CD4-positive, CD25-positive, alpha-beta regulatory T cell (primary cell): ENCODE measurements at places on chromosomes 6 and 20. TPM values are rescaled to one million over a fixed set of nuclear protein-coding genes. Genes with fewer than 3 reads are reported as not detected.

Gene OPRM1
- not detected for total RNA-seq

Gene C20orf202
- total RNA-seq: 0.39 TPM

GRCh38 chr6:161586887-161587286, 313.0 kb upstream of the AGPAT4 start:
- DNase-seq: no peak

Gene TCEA2
- total RNA-seq: 24.8 TPM

Gene COL10A1
- total RNA-seq: not detected

Gene GFRAL
- total RNA-seq: not detected

Gene OR2H2
- total RNA-seq: not detected

- DNase-seq: no peak
Measured at GRCh38 chr6:95280686-95281273, 296.6 kb upstream of the MANEA start.

Gene PRRT1
- 0.39 TPM for total RNA-seq

DNA sequence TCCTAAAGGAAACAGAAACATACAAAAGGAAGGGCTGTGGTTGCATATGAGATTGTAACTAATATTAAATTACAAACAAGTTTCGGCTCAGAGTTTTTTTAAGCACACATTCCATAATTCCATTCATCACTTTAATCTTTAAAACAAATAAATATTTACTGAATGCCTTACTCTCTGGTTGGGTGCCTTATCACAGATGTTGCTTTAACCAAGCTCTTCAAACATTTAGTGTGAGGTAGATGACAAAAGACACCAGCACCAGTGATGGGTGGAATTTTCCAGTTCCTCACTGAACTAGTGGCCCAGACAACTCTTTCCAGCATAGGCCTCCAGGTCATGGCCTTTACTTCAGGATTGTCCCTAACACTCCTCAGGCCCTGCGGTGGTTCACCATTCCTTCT, 58.7 kb downstream of the ARHGAP18 start:
- no peak for DNase-seq

Gene ROS1
- not detected for total RNA-seq

Gene NCOA3
- total RNA-seq: 86.6 TPM

Gene FANCE
- 5.5 TPM for total RNA-seq

Gene LINC00237
- not detected for total RNA-seq

Gene ATRN
- total RNA-seq: 12.9 TPM

Gene TFAP2A
- total RNA-seq: not detected

Gene VSX1
- not detected for total RNA-seq

GRCh38 chr6:131804131-131804530, 3.7 kb upstream of the ENPP1 start:
- no peak for DNase-seq

GRCh38 chr20:19903168-19903811, 113.9 kb upstream of the NAA20 start:
- DNase-seq: peak; percentile 1

Gene HUS1B
- 4.8 TPM for total RNA-seq

DNA sequence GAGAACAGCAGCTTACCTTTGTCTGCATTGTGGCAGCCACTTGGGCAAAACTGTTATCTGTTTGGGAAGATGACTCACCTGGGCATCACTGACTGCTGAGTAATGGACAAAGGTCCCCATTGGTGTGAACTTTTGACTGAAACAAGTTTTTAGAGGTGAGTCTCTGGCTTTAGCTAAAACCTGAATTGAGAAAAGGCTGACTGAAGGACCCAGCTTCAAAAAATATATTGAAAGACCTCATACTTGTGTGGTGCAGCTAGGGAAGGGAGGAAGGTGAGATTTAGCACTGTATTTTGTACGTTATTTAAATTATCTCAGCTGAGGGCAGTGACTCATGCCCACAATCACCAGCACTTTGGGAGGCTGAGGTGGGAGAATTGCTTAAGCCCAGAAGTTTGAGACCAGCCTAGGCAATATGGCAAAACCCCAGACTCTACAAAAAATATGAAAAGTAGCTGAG, 4.5 kb upstream of the CITED2 start:
- no peak for DNase-seq

DNA sequence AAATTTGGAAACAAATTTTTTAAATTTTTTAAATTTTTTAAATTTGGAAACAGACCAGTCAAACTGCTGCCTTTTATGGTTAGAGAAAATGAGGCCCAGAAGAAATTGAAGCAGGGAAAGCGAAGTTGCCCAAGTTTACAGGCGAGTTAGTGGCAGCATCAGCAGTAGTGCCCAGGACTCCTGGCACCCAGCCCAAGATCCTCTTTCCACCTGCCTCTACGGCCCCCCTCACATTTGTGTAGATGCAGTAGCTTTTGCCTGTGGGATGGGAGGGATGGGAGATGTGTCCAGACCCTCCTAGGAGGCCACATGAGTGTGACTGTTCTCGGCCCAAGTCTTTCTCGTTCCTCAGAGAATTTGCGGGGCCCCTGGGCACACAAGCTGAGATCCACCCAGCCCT, 49.8 kb downstream of the HNF4A start:
- DNase-seq: no peak

DNA sequence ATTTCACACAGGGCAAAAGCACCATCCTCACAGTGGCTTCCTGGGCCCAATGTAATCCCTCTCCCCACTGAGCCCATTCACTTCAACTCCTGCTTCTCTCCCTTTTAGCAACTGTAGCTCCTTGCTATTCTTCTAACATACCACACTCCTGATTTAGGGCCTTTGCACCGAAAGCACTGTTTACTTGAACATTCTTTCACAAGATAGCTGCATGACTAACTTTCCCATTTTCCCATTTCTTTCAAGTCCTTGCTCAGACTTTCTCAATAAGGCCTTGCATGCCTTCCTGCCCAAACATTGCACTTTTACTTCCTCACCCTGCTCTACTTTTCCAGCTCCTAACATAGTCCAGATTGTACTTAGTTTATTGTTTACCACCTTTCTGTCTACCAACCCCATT, 73.0 kb downstream of the SHPRH start:
- no peak for DNase-seq

DNA sequence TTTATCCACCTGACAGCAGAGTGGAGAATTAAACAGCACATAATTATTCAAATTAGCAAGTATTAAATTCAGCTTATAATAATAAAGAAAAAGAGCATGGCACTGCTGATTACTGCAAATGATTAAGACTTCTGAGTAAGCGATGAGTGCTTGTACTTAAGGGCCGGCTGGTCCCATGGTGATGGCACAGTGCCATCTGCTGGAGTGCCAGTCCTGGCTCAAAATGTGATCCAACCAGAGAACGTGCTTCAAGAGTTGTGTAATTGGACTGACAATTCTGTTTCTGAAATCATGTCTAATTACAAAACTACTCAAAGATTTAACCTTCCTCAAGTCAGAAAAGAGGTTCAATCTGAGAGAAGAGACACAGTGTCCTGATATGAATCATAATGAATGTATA, 181.6 kb upstream of the RGS17 start:
- no peak for DNase-seq

GRCh38 chr6:167116109-167116837, 6.6 kb upstream of the CCR6 start:
- DNase-seq: no peak

Gene PXMP4
- 5.3 TPM for total RNA-seq

Gene TREM2
- not detected for total RNA-seq

Gene RPS21
- total RNA-seq: 1,991 TPM

Gene TRIM40
- 0.39 TPM for total RNA-seq

Gene TMEM74B
- not detected for total RNA-seq

GRCh38 chr6:8100159-8100854, 2.0 kb downstream of the EEF1E1 start:
- no peak for DNase-seq

DNA sequence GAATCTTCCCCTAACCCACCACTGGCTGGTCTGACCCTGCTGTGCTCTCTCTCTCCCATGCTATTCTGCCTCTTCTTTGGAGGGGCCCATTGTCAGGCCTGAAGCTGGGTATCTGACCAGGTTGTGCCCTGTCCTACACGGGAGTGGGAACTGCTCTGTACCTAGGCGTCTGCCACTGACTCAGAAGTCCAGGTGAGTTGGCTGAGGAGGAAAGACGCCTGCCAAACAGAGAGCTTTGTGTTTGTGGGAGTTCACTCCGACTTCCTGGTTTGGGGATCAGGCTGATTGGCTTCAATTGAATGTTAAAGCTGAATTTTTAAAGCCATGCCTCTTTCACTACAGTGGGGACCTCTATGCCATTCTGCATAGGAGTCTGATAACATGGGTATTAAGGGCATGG, 136.0 kb downstream of the CCDC170 start:
- DNase-seq: no peak

GRCh38 chr6:13648850-13649249, 33.7 kb downstream of the NOL7 start:
- DNase-seq: no peak

GRCh38 chr6:36746251-36746650, 48.6 kb downstream of the RAB44 start:
- no peak for DNase-seq

- DNase-seq: no peak
Measured at GRCh38 chr6:43013097-43013842, 476 bp downstream of the MEA1 start.

Gene ISM1
- 0.67 TPM for total RNA-seq

- no peak for DNase-seq
Measured at GRCh38 chr6:157013649-157014304, 236.6 kb downstream of the ARID1B start.

Gene OR2B6
- not detected for total RNA-seq

DNA sequence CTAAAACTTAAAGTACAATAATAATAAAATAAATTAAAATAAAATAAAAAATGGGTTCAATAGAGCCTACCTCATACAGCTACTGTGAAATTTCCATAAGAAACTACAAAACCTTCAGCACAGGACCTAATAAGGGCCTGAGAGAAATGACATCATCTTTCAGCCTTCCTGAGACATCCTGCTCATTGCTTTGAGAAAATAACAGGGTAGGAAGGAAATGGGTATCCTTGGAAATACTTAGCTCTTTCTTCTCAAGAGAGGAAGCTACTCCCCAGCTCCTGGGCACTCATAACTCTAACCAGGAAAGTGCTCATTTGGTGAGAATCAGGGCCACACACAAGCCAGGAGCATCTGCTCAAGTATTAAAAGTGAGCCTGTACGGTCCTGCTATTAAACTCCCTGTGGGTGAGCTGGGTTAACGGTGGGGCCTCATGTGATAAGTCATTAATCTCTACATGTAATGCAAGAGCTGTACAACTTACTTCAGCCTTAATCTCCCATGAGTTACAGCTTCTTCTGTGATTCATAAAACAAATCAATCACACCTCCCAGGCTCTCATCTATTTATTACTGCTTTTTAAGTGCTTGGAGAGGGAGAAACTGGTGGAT, 141.4 kb downstream of the MAFB start:
- DNase-seq: no peak

- no peak for DNase-seq
Measured at GRCh38 chr6:31690231-31691077, 9.6 kb upstream of the LY6G5C start.

- DNase-seq: no peak
Measured at GRCh38 chr6:33433001-33433543, 13.2 kb downstream of the SYNGAP1 start.

GRCh38 chr6:1001655-1002349, 308.9 kb upstream of the EXOC2 start:
- no peak for DNase-seq

DNA sequence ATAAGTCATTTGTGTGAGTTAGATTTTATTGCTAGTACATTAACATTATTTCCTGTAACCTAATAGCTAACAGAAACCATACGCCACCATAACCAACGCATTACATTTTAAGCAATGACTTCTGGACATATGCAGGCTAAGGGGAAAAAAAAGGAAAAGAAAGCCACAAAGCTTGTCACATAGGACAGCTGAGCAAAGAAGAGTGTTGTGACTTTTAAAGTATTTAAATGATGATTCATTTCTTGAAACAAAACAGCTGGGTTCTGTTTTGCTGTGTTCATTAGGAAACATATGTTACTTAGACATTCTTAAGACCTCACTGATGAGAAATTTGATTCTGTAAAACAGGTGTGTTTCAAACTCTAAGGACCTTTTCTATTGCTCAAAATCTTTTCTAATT, 171.4 kb downstream of the COL9A1 start:
- DNase-seq: no peak

GRCh38 chr6:82959385-82959941, 106.2 kb downstream of the UBE3D start:
- no peak for DNase-seq

Gene ZC3H12D
- 251 TPM for total RNA-seq

- DNase-seq: no peak
Measured at GRCh38 chr20:46312075-46312944, 4.0 kb upstream of the CDH22 start.

Gene TUBB2B
- 0.91 TPM for total RNA-seq

Gene PRR18
- total RNA-seq: not detected

- DNase-seq: no peak
Measured at GRCh38 chr6:167000759-167001158, 1.6 kb downstream of the CEP43 start.

DNA sequence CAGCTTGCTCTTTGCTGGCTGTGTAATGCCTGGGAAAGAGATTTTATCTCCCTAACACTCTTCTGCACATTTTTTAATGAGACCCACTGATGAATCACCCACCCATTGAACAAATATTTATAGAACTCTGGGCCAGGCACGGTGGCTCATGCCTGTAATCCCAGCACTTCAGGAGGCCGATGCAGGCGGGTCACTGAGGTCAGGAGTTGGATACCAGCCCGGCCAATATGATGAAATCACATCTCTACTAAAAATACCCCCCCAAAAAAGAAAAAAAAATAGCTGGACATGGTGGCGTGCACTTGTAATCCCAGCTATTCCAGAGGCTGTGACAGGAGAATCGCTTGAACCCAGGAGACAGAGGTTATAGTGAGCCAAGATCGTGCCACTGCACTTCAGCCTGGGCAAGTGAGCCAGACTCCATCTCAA, 82.1 kb upstream of the SIRPA start:
- no peak for DNase-seq

Gene TBC1D32
- total RNA-seq: 6.0 TPM

Gene FAM162B
- not detected for total RNA-seq

DNA sequence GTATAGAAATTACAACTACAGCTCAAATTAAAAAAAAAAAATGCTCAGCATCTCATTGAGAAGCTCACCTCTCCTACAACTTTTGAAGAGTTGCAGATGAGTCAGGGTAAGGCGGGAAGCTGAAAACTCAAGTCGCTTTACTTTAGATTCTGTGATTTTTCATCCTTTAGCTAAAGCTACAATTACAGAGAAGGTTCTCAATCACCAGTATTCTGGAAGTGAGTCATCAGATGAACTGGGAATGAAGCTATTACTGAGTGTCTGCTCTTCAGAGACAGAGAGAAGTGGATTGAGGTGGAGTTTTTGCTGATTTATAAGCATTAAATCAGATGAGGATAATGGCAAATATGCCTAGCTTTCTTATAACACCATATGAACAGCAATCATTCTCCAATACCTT, 91.9 kb downstream of the TFAP2A start:
- no peak for DNase-seq
